ENCODE measurements at places on chromosomes 2 and 18.

DNA sequence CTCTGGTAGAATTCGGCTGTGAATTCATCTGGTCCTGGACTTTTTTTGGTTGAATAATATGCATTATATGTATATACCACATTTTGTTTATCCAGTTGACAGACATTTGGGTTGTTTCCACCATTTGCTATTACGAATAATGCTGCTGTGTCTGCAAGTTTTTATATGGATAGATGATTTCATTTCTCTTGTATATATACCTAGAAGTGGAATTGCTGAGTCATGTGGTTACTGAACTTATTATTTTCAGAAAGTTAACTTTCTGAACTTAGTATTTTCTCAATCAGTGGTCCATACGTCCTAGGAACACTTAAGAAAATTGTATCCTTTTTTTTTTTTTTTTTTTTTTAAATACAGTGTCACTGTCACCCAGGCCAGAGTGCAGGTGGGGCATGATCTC is 63.3 kb downstream of the RIF1 start:
- no peak for DNase-seq

DNA sequence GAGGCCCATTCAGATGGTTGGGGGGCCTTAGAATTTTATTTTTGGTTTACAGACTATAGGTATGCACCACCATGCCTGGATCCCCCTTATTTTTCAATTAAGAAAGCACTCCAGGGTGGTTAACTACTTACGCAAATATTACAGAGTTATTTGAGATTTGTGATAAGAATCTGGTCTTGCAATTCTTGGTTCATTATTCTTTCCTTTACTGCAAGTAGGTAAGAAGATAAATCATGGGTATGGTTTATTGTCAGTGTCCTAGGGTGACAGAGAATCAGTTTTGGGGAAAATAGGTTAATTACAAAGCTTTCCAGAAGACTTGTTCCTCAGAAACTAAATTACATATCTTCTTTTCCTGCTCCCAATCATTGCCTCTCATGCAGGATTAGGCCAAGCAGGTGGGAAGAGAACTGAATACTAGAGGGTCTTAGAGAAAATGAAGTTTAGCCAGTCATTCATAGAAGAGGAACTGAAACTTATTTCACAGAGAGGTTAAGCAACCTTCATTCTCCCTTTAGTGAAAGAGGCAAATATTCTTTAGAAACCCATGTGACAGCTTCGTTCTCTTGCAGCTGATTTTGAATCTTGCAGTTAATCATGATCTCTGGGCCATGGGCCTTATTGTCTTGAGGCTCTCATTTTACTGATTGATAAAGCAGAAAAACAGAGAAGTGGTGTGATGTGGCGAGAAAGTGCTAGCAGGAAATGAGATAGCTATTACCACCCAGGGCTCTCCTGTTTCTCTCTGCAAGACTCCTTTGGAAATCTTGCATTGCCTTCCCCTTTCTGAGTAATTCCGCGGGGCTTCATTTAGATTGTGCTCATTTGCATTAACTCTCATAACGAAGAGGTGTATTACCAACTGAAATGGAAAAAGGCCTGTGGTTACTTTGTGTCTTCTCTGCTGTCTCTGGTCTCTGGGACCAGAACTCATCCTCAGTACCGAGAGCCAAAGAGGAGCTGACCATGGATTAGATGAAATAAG is 44.8 kb upstream of the ARHGAP25 start:
- DNase-seq, result no peak

- DNase-seq, result no peak
These were observed 346.3 kb downstream of the CELF4 start for GRCh38 chr18:37219257-37219656.

DNA sequence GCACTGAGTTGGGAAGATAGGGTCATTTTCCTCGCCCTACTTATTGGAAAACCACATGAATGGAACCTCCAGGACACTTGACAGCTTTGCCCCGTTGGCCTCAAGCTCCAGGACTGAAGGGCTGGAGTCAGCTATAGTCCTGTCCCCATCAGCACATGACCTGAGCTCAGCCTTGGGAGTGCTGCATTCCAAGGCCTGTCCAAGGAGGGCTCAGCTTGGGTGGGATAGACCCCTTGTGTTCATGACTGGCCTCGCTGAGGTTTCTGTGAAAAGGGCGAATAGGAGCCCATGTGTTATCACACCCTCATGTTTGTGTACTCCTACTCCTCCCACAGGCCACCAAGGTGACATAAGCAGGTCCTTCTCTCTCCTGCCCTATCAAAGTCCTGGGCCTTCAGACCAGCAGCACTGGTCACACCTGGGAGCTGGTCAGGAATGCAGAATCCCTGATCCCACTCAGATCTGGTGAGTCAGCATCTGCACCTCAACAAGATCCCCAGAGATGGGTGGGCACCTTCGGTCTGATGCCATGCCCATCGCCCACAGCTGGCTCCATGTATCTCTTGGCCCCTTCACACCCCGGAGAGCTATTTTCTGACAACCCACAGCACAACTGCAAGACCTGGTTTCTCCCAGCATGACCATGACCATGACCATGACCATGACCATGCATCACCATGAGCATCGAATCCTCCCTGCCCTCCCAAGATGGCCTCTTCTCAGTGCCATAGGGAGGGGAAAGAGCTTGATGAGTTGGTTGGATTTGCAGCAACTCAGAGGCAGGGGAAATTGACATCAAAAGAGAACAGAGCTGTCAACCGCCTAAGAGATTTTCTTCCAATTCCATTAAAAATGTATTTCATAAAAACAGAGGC is 83.0 kb upstream of the RAB6C start:
- no peak for DNase-seq

DNA sequence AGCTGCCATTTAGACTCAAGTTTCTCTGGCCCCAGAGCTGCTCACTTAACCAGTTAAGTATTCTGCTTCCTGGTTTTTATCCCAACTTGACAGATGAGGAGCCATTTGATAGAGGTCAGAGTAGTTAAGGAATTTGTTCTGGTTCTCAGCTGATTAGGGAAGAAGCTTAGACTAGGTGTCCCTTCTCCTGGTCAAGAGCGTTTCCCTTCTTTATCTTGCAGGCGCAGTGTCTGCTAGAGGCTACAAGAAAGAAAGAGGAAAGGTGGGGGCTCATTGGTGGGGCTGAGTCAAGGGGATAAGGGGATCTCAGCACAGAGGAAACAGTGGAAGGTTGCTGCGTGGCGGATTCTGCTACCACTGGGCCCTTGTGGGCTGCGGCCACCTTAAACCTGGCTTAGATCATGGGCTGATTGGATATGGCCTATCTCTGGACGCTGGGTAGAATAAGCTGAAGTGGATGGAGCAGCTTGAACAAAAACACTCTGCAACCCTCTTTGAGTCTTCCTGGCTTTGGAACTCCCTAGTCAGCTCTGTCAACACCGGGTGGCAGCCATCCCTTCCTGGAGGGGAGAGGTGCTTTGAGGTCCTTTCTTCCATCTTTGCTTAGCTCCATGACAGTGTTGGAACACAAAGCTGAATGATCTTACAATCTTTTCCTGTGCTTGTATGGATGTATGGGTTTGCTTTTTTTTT is 70.8 kb downstream of the QPCT start:
- DNase-seq, result no peak

GRCh38 chr2:70771446-70771845 is 3.4 kb upstream of the ADD2 start:
- no peak for DNase-seq

GRCh38 chr2:240589375-240589774 is 2.8 kb downstream of the CAPN10 start:
- DNase-seq, result no peak

GRCh38 chr2:239675826-239676715 is 275.3 kb upstream of the HDAC4 start:
- no peak for DNase-seq

DNA sequence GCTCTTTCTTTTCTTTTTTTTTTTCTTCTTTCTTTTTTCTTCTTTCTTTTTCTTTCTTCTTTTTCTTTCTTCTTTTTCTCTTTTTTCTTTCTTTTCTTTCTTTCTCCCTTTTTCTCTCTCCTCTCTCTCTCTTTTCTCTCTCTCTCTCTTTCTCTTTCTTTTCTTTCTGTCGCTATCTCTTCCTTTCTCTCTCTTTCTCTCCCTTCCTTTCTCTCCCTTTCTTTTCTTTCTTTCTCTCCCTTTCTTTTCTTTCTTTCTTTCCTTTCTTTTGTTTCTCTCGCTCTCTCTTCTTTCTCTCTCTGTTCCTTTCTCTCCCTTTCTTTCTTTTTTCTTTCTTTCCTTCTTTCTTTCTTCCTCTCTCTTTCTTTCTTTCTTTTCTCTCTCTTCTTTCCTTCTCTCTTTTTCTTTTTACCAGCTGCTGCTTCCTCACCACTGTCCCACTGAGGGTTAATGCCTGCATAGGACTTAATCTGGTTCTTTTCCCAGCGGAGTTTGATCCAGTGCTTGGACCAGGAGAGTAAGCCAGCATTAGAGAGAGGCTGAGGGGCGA is 145.4 kb upstream of the SIX2 start:
- DNase-seq, result no peak

DNA sequence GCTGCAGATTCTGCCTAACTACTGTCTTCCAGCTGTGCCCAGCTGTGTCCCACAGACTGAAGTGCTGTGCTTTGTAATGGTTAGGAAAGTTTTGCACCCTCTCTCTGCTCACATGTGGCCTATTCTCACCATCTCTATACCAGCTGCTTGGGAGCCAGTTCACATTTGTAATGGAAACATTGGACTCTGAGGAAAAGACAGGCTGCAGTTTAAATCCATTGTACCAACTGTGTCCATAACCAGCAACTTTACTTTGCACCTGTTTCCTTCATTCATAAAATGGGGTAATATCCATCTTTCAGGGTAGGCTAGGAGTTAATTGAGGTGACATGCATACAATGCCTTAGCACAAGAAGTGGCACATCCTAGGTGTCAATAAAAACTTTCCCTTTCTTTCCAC is 344.0 kb downstream of the TNS1 start:
- no peak for DNase-seq

DNA sequence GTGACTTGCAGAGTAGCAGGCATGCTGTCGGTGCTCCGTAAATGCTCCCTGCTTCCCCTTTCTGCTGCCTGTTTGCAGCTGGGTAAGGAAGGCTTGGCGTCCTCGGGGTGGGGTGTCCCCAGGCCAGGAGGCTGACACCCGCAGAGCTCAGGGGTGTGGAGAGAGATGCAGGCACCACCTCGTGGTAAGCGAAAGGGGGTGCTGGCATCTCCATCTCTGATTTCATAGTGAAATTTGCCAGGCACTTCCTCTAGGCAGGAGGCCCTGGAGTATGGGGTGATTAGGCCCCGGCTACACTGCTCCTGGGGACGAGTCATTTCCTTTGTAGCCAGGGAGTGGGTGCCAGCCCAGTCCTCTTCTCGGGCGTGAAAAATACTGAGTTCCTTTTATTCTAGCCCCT is 160.4 kb downstream of the KLHL29 start:
- DNase-seq, result no peak

Data from HFF-Myc (cell line).